ENCODE measurements at places on chromosomes 7 and 10.

GRCh38 chr7:68334636-68335272, 1263.5 kb upstream of the AUTS2 start:
- no peak for DNase-seq

GRCh38 chr10:59517341-59517899, 155.1 kb upstream of the FAM13C start:
- no peak for DNase-seq

- DNase-seq = no peak
Measured at GRCh38 chr7:124783271-124783670, 17.7 kb upstream of the GPR37 start.

GRCh38 chr7:106588422-106589197, 72.3 kb downstream of the CCDC71L start:
- no peak for DNase-seq

DNA sequence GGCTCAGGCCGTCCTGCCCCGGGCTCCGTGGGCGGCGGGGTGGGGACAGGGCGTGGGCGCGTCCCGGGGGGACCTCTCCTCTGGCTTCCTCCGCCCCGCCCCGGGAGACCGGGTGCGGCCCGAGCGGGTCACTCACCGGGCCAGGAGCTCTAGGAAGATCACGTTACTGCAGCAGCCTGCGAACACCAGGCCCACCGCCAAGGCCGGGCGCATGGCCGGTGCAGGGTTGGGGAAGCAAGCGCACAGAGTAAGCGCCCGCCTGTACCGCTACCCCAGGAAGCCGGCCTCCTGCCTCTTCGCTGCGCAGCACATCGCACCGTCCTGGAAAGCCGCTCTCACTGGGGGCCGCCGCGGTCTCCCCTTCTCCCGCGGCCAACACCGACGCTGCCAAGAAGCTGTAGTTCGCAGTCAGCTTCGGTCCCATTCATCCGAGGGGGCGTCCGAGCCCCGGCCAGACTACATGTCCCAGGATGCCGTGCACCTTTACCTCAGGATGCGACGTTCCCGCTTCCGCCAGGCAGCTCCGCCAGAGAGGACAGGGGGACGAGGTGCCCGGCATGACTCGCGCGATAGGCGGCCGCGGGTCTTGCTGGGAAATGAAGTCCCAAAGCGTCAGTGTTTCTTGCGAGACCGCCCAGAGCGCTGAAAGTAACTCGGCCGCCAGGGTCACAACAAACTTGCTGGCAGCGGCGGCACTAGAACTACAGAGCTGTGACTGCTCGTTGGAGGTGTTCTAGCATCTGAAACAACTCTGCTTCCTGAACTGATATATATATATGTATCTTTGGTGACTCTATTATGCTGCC, at the start of gene SLC35B4:
SLC35B4 (minus strand) TSS at position 392 of the 806 bp plus-strand sequence; CDS start at position 213, 179 bp downstream.
- DNase-seq = peak; percentile 88

DNA sequence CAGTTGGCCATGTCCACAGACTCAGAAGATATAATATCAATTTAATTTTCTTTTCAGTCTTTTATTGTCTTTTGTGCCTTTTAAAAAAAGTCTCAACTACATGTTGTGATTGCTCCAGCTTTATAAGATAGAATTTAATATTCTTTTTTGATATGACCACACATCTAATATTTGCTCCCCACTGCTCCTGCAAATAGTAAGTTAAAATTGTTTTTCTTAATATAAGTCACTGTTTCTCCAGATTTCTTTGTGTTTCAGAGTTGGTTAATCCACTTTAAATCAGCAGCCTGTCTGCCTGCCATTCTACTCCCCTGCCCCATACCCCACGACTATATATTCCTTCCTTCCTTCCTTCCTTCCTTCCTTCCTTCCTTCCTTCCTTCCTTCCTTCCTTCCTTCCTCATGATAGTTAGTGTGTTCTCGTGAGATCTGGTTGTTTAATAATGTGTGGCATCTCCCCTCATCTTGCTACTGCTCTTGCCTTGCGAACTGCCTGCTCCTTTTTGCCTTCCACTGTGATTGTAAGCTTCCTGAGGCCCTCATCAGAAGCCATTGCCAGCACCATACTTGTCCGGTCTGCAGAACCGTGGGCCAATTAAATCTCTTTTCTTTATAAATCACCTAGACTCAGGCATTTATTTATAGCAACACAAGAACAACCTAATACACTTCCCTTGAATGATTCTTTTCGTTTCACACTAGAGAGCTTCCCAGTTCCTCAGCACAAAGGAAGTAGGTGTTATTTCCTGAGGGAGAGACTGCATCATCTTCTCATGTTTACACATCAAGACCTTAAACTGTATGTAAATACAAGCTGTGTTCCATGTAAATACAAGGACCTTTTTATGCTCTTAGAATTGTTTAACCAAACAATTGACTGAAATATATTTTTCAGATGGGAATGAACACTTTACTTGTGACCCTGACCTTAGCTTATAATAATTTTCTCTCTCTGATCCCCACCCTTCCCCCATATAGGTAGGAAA, 24.5 kb downstream of the TAS2R16 start:
- DNase-seq = no peak

DNA sequence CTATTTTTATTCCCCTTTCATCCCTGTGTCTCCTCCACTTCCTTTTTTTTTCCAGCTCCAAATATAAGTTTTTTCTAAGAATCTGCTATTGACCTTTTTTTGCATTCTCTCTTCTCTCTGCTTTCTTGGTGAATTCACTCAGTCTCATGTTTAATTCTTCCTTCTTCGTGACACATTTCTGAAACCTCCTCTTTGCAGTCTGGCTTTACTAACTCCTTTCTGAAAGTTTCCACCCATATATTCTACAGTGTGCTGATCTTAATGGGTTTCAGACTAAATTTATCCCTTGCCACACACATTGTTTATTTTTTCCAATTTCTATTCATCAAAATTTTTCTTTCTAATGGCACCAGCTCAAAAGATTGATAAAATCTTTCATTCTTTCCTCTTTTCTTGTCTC, 47.8 kb upstream of the CALD1 start:
- DNase-seq = no peak

GRCh38 chr7:111732923-111733322, 170.6 kb upstream of the IMMP2L start:
- DNase-seq = no peak

- no peak for DNase-seq
Measured at GRCh38 chr7:33065981-33066380, 3.4 kb upstream of the NT5C3A start.

DNA sequence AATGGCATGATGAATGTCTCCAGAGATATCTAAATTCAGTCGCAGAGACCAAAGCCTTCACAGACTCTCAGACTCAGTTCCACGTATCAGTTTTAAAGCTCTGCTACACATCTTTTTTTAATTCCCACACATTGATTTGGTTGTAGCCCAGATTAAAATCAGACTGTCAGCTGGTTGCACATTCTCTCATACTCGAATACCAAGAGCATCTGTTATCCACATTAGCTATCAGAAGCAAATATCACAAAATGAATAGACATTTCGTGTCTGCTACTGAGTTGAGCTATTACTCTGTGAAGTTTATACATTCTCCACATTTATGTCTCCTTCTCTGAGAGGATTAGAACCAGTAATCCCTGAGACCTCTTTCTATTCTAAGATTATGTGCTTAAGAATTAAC, 229.2 kb downstream of the GPAM start:
- DNase-seq = no peak

DNA sequence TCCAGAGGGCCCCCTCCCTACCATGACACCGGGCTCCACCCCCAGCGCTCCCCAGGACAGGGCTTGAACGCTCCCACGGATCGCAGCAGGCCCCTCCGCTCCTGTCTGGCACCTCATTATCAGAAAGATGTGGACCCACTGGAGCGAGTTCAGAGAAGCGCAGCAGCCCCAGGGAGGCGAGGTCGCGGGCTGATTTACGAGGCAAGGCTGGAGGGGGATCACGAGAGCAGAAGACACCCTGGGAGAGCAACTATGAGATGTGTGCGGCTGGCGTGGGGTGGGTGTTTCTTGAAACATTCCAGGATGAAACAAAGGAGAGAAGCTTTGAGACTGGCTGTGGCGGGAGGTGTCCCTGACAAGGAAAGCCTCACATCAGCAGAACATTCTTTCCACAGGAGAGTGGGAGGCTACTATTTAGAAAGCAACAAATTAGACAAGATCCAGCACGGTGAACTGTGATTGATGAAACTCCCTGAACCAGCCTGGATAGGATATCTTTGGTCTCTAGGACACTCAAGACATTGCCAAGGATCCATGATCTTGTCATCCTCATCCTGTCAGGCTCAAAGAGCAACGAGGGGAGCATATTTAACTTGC, 66.0 kb downstream of the JCAD start:
- DNase-seq = no peak

- DNase-seq = no peak
Measured at GRCh38 chr7:100570954-100571828, 2.5 kb downstream of the SAP25 start.

DNA sequence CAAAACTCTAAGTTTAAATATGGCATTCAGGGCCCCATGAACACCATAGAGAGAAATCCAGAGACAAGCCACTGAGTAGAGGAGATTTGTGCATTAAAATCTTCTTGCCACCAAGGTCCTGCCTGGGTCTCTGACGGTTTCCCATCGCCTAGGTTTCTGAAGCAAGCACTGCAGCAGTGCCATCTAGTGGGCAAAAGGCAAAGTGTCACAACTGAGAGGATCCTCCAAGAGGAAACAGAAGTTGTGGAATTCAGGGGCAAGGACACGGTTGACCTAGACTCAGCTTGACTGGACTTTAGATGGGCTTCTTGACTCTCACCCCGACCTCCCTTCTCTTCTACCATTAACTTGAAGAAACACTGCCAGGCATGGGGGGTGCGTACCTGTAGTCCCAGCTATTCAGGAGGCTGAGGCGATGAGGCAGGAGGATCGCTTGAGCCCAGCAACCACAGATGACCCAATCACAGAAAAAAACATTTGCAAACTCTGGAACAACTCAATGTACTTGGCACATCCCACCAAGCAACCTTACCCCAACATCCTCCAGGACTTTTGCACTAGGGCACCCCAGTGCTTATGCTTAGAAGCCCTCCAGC, 604.1 kb downstream of the GALNT17 start:
- DNase-seq = no peak

DNA sequence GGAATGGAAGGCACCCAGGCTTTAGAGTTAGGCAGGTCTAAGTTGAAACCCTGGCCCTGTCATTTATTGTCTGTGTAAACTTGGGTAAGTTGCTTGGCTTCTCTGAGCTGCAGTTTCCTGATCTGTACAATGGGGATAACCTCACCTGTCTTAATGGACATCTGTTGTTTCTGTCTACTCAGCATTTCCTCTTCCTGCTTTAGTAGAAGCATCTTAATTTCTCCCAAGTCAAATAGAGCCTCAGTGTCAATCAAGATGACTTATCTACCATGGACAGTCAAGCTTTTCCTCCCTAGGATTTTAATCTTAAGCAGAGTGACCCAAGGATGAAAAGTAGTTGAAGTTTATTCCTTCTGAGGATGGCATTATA, 119.7 kb downstream of the FZD1 start:
- DNase-seq = no peak

DNA sequence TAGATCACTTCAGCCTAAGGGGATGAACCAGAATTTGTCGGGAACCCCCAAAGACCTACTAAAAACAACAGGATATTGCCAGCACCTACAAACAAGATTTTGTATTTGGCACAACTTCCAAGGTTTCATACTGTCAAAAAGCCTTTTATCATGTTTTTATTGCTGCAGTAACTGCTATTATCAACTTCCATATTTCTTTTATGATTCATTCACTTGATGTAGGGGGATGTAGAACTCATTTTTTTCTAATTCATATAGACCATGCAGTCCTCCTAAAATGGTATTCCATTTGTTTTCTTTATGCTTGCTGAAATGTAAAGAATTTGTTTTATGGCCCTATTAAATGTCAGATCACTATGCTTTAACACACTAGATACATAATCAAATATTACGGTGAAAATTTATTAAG, 30.0 kb upstream of the WNT16 start:
- no peak for DNase-seq
